Myocyte (in vitro differentiated cells): ENCODE measurements at places on chromosomes 12 and 14. TPM values are rescaled to one million over a fixed set of nuclear protein-coding genes. Genes with fewer than 3 reads are reported as not detected.

DNA sequence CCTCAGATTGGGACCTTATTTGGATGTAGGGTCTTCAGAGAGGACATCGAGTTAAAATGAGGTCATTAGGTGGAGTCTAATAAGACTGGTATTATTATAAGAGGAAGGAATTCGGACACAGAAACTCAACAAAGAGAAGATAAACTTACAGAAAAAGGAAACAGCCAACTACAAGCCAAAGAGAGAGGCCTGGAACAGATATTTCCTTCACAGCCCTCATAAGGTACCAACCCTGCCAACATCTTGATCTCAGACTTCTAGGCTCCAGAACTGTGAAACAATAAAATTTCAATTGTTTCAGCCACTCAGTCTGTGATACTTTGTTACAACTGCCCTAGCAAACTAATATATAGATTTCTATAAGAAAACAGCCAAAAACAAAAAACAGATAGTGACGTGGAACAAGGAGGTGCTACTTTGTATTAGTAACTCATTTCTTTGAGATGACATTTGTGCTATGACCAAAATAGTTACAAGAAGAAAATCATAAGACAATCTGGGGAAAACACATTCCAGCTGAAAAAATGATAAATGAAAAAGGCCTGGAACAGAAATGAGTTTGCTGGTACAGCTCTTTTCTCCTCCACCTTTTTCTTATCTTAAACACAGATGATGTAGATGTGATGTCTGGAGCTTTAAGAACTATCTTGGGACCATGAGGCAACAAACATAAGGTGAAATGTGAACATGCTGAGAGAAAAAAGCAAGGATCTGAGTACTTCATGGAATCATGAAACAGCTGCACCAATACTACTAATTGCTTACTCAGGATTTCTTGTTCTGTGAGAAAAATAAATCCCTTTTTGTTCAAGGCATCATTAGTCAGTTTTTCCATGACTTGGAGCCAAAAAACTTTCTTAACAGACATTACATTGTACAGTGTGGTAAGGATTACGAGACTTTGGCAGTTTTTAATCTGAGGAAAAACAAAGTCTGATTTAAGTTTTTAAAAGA is 243.2 kb downstream of the ANO6 start:
- DNase-seq, result peak; percentile 63

The IRAK3 gene
- 0.32 TPM in 1 of 2 replicates, not detected in the other for total RNA-seq

The RAD9B gene
- total RNA-seq, result 1.1 and 3.6 TPM in 2 replicates

- no peak for DNase-seq
Observed at GRCh38 chr14:104080376-104081260, 4.9 kb upstream of the ASPG start.

DNA sequence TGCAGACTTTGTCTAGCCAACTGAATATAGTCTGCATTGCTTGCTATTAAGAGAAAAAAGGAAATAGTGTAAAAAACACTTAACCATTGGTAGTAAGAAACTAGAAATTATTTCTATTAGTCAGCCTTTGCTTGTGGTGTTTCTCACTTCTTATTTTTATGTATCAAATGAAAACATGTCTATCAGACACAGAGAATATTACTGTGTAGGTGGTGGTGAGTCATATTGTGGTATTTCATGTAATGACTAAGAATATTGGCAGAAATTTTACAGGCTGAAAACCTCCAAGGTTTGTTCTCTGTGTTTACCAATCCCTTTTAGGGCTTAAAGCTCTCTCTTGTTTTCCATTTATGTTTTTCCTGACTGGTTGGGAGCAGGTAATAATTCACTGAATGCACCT is 87.2 kb downstream of the DAAM1 start:
- peak; percentile 59 for DNase-seq

The CYP46A1 gene
- 2.2 and 2.8 TPM in 2 replicates for total RNA-seq

- DNase-seq, result no peak
Observed at GRCh38 chr12:96824838-96825236, 82.2 kb upstream of the NEDD1 start.

The FAM186B gene
- 0.10 and 0.27 TPM in 2 replicates for total RNA-seq

DNA sequence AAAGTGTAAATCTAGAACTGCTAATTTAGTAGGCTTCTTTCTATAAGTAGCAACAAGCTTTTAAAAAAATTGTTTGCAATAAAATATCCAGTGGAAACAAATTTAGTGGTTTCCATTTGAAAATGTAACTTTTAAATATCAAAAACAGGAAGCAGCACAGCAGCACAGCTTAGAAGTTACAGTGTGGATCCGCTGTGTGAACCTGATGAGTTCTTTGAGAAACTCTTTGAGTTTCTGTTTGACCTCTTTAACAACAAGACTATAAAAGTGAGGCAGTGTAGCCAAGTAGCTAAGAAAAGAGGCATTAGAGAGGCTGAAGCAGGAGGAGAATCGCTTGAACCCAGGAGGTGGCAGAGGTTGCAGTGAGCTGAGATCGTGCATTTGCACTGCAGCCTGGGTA is 178.3 kb downstream of the NAV3 start:
- DNase-seq, result no peak

DNA sequence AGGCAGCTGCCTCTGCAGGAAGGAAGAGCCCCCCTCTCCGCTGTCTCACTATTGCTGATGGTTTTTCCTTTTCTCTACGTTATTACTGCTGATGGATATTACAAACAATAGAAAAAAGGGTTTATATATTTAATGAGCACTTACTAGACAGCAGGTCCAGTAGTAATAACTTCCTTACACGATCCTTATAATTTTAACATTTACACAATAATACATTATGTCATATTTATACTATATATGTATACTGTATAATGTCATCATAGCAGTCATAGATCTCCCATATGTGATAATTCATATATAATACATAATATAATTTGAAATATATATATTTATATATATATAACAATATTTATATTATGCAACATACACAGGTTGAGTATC is 92.4 kb downstream of the KSR2 start:
- no peak for DNase-seq

DNA sequence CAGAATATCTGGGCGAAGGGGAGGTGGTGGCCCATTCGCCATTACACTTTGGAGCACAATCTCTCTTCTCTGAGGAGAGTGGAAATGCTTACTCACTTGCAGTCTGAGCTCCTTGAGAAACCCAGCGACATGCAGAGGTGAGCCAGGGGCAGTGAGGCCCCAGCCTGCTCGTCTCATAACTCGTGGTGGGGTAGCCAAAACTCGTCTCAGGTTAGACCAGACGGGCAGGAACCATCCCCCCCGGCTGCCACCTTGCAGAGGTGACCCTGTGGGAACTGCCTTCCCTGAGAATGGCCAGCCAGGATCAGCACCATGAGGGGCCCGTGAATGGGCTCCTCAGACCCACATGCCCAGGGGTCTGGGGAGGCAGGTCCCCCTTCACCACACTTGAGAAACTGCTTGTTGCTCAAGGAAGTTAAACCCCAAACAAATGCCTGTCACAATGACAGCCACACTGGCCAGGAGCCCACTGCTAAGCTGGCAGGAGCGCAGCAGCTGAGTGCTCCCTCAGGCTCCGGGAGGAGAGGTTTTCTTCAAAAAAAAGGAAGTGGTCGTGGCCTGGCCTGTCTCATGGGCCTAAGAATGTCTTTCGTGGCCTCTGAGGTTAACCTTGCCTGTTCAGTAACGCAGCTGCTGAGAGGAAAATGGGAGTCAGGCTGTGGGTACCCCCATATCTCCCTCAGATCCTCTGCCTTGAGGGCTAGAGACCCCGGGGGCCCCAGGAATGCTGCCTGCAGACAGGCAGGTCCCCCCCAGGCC is 9.2 kb upstream of the ALDH2 start:
- peak; percentile 82 for DNase-seq

- no peak for DNase-seq
Observed at GRCh38 chr12:108686780-108687179, 44.5 kb downstream of the CORO1C start.
